ENCODE measurements at places on chromosomes 1 and 21.
A peak's percentile ranks its signal among the peaks of the same experiment; 100 is the strongest.

DNA sequence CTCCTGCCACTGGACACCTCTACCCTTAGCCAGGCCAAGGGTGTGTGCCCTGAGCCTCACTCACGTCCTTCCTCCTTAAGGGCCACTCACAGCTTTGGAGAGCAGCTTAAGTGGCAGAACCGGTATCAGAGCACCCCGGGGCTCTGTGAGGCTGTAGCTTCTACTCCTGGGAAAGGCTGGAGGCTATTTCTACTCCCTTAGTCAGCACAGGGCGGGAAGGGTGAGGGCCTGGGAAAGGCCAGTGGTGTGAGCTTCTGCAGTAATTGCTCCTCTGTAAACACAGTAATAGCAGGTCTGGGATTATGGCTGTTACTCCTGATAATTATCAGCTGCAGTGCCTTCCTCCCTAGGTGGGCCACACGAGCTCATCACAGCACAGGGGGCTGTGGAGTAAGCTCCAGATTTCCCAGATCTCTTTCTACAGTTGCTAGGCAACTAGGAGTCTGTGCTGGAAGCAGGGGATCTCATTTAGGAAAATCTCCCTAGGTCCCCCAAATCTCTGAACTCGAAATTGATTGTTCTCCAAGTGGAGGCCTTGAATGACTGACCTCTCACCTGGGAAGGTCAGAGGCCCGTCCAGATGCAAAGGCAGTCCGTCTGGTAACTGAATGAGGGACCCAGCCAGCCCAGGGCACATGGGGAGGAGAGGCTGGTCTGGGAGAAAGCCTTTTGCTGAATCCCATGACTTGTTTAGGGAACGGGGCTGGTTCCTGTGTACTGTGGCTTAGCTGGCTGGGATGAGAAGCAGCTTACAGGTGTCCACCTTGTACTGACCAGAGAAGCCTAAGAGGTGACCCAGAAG is 29.3 kb downstream of the IER5 start:
- DNase-seq, result no peak

- DNase-seq, result no peak
Observed at GRCh38 chr1:31433396-31433930, 20.4 kb downstream of the SERINC2 start.

DNA sequence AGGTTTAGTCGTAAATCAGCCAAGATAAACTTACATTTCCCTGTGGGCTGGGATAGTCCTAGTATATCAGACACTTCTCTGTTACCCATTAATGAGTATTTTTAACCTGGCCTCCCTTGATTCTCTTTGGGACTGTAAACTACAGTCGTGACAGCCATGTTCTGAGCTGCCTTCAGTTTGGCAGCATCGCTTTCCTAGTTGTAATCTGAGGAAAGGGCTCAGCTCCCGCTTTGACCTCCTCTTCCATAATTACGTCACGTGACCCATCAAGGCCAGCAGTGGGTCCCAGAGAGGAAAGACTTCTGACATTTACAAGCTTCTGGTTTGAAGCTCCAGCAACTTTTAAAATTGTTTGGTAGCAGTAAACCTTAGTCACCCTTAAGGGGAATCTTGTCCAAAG is 34.6 kb upstream of the MTR start:
- no peak for DNase-seq

GRCh38 chr1:182601416-182601786 is 2.8 kb downstream of the RGS16 start:
- DNase-seq, result peak; percentile 89

DNA sequence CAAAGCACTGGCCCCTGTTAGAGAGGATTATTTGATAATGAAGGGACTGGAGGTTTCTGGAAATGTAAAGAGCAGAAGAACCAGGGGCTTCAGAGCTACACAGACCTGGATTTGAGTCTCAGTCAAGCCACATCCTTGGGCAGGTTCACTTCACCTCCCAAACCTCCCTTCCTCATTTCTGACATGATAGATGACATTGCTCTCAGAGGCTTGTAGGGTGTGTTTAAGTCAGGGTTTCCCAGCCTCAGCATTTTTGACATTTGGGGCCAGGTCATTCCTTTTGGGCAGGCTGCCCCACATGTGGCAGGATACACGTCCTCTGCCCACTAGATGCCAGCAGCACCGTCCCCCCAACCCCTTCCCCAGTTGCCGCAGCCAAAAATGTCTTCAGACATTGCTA is 474.6 kb downstream of the MATN1 start:
- DNase-seq, result no peak

GRCh38 chr1:84370831-84371394 is 27.4 kb upstream of the DNASE2B start:
- DNase-seq, result no peak

GRCh38 chr1:244207935-244208244 is 156.8 kb downstream of the ZBTB18 start:
- no peak for DNase-seq

- no peak for DNase-seq
Observed at GRCh38 chr1:231172411-231172810, 10.6 kb downstream of the TRIM67 start.

DNA sequence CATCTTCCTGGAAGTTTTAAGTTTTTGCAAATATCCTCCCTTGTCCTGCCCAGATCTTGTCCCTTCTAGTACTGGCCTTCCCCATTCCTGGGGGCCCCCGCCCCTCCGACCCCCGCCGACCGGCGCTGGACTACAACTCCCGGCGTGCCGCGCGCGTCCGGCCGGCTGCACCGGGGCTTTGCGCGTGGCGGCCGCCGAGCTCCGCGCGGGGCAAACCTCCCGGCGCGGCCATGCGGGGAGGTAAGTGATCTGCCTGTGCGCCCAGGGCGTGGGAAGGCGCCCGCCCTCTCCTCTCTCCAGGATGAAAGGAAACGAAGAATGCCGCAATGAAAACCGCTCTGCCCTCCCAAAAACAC is 3.2 kb upstream of the SAMD13 start:
- DNase-seq, result peak; percentile 34

DNA sequence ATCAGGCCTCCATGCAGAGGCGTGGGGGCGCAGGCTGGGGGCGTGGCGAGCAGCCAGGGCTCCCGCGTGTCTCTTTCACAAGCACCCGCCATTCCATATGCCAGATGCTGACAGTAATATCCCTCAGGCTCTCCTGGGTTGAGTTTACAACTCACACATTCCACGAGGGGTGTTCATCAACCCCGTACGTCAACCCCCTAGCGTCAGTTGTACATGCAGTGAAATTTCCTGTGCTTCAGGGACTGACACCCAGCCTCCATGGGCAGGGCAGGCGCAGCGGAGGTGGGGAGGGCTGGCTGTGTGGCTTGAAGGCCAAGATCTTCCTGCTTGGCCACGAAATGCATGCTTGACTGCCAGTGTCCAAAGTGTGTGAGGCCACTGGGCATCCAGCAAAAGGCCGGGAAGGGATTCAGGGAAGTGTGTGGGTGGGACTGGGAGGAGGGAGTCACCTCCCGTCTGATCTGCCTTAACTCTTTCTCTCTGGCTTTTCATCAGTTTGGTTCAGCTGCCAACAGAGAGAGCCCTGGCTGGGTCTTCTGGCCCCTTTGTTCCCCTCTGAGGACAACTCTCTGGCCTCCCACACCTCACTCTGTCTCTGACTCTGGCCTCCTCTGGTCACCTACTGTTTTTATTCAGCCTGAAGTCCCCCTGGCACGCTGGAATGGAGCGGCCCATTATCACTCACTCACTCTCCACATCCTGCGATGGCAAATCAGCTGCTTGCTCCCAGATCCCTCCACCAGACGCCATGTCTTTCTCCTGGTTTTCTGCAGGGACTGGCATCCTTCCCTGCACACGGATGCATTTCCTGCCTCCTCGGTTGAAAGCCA is 33.8 kb downstream of the CLIC6 start:
- peak; percentile 92 for DNase-seq

DNA sequence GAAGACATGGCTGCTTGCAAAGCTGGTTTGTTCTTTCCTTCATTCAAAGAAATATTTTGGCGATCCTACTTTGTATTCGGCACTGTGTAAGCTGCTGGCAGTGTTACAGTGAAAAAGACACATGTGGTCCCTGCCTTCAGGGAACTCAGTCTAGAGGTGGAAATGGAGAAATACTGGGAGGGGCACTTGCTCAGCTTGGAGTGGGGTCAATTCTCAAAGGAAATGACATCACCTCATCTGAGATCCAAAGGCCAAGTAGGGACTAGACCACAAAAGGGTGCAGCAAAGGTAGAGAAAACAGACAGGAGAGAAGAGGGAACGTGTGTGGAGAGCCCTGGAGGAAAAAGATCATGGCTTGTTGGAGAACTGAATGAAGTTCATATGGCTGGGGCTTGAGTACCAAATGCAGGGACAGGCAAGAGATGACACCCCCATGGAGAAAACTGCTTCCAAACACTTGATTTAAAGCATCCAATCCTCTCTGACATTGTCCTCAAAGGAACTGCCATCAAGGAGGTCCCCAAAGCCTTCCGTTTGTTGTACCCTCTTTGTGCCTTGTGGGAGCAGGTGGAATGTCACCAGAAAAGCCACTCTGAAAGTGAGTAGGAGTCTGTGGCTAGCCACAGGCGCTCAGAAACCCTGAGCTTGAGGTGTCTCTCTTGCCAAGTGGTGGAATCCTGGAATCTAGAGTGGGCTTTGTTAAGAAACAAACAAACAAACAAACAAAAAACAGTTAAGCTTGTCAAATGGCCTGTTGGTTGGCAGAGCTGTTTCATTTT is 48.3 kb upstream of the TDRD10 start:
- peak; percentile 73 for DNase-seq

All from fibroblast of the aortic adventitia (primary cell).